ENCODE measurements at places on chromosomes 1 and 21. TPM values are rescaled to one million over a fixed set of nuclear protein-coding genes. Genes with fewer than 3 reads are reported as not detected.

DNA sequence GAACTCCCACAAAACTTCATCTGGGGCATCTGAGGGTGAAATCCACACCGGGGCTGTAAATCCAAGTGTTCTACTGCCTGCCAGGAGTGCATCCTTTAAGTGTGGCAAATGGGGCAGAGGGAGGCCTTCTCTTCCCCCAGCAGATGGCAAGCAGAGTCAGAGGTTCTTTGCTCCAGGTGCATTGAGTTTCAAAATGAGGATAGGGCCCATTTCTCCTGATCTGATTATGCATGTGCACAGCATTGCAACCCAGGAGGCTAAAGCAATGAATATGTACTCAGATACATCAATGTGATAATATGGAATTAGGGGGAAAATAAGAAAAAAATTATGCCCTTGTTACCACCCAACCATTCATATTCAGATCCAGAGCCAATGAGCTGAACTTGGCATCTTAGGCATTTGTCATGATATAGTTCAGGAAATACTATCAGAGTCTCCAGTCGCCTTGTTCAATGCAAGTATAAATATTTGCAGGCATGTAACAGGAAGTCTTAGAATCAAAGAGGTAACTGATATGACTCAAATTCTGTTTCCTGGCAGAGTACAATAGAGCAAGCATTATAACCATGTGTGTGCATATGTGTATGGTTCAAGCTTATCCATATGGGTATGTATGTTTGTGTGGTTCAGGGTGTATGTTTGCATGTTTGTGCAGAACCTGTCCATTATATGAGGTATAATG lies 473.8 kb upstream of the PKN2 start:
- H3K27ac ChIP-seq = no peak overlapping the region
- no peaks in the 10 kb centered on the region for H3K36me3 ChIP-seq
- no peaks in the 10 kb centered on the region for H3K4me1 ChIP-seq
- no peak for DNase-seq

SHE gene
- total RNA-seq = 6.4 TPM

GRCh38 chr1:167273027-167273800 lies 52.5 kb downstream of the POU2F1 start:
- DNase-seq = no peak
- H3K4me3 ChIP-seq = no peak overlapping the region
- no peaks in the 10 kb centered on the region for H3K36me3 ChIP-seq
- no peak overlapping the region for H3K27ac ChIP-seq
- H3K4me1 ChIP-seq = peaks cover 6% of the 10 kb centered on the region

HSD3B2 gene
- 35.0 TPM for total RNA-seq

TNNI3K gene
- total RNA-seq = 0.73 TPM

OR10Z1 gene
- total RNA-seq = not detected

- H3K4me1 ChIP-seq = peaks cover 19% of the 10 kb centered on the region
- no peak overlapping the region for H3K4me3 ChIP-seq
- H3K27ac ChIP-seq = no peak overlapping the region
- H3K36me3 ChIP-seq = no peaks in the 10 kb centered on the region
- H3K27me3 ChIP-seq = no peaks in the 10 kb centered on the region
Observed at GRCh38 chr1:110438893-110439292, 12.1 kb upstream of the PROK1 start.

GRCh38 chr1:111904478-111905218 lies 84.8 kb downstream of the KCND3 start:
- no peaks in the 10 kb centered on the region for H3K4me1 ChIP-seq
- H3K27me3 ChIP-seq = no peaks in the 10 kb centered on the region
- H3K4me3 ChIP-seq = no peak overlapping the region
- H3K36me3 ChIP-seq = no peaks in the 10 kb centered on the region

RLF gene
- total RNA-seq = 17.8 TPM

TMEM61 gene
- 0.26 TPM for total RNA-seq

GRCh38 chr1:228268881-228269265 lies 61.0 kb downstream of the OBSCN start:
- no peaks in the 10 kb centered on the region for H3K36me3 ChIP-seq
- H3K27ac ChIP-seq = no peak overlapping the region
- H3K4me3 ChIP-seq = no peak overlapping the region
- H3K4me1 ChIP-seq = no peaks in the 10 kb centered on the region
- no peaks in the 10 kb centered on the region for H3K27me3 ChIP-seq
- DNase-seq = peak; percentile 12

CBR3 gene
- total RNA-seq = 6.7 TPM
